Activated CD8-positive, alpha-beta T cell treated with anti-CD3 and anti-CD28 coated beads for 36 hours (primary cell): ENCODE measurements at places on chromosomes 3 and 15.

- DNase-seq: peak; percentile 62
Measured at GRCh38 chr15:64844576-64845145, 2.9 kb downstream of the PLEKHO2 start.

- no peak for DNase-seq
Measured at GRCh38 chr3:55288657-55289056, 198.4 kb downstream of the WNT5A start.

- peak; percentile 30 for DNase-seq
Measured at GRCh38 chr3:193872265-193872753, 263.6 kb upstream of the HES1 start.

DNA sequence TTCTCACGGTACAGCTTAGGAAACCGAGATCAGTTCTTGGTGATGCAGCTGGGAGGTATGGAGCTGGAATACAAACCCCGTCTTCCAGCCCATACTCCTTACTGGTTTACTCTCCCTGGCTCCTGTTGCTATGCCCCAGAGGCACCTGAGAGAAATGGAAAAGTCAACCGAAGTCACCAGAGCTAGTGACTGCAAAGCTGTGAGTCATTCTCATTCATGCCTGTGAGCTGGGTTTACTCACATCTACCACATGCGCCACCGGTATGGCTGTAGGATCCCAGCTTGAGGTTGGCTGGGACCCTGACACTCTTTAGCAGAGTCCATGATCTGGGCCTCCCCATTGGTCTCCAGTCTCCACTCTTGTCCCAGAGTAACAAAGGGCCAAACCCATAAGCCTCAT lies 111.5 kb upstream of the ETV5 start:
- peak; percentile 15 for DNase-seq

- no peak for DNase-seq
Measured at GRCh38 chr3:23926246-23926645, 9.3 kb downstream of the RPL15 start.

DNA sequence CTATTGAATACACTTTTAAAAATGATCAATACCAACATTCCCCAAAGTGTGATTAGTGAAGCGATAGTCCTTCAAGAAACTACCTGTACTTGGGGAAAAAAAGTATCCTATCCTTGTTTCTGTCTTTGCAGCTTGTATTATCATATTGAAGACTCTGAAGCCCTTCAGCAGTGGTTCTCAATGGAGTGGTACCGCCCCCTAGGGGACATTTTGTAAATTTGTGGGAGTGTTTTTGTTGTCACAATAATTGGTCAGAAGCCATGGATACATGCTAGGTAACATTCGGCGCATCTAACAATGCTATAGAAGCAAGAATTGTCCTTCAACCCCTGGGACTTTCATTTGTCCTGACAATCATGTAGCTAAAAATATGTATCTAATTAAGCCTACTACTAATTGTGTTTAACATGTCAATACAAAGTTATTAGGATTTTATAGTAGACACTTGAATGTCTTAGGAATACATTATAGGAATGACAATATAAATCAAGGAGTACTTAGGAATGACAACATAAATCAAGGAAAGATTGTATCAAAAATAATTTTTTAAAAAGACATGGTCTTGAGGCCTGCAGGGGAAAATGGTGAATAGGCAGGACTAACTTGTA lies 53.7 kb downstream of the NMD3 start:
- DNase-seq: peak; percentile 63

- DNase-seq: no peak
Measured at GRCh38 chr15:77864211-77865105, 213.1 kb downstream of the TBC1D2B start.
